ENCODE measurements at places on chromosomes 5 and 9.

DNA sequence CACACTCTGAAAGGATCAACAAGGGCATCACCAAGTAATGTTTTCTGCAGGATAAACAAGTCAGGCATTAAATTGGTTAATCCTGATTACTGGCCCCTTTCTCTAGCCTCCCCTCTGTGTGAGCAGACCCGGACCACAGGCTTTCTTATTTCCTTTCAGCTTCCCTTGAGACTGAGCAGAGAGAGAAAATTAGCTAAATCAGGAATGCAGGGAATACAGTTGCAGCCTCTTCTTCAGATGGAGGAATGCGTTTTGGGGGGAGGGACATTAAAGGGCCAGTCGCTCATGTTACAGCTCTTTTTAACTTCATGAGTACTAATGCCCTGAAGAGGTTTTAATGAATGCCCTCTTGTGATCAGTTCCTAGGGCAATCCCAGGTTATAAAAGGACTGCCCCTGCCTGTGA is 19.8 kb downstream of the PCDHAC2 start:
- no peak for DNase-seq

- no peak for DNase-seq
Observed at GRCh38 chr9:22159586-22159985, 150.5 kb upstream of the CDKN2B start.

- DNase-seq, result no peak
Observed at GRCh38 chr5:21581508-21581907, 1271.6 kb downstream of the CDH12 start.

DNA sequence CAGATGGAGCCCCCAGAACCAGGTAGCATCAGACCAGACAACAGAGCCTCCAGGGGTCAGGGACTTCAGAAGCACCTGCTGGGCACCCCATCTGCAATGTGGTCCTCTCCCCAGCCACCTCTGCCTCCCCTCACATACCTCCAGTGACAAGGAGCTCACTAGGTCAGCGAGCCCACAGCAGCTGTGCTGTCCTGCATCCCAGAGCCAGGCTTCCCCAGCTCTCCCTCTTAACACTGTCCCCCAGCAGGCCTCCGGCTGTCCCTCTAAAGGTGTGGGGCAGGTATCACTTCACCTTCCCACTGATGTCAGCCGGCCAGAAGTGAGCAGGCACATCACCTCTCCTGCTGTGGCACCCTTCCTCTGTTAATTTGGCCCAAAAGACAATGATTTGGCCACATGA is 83.6 kb downstream of the LMX1B start:
- DNase-seq, result no peak

GRCh38 chr5:1171340-1171941 is 30.0 kb upstream of the SLC6A19 start:
- no peak for DNase-seq

- DNase-seq, result no peak
Observed at GRCh38 chr9:38178237-38178636, 109.2 kb upstream of the SHB start.

DNA sequence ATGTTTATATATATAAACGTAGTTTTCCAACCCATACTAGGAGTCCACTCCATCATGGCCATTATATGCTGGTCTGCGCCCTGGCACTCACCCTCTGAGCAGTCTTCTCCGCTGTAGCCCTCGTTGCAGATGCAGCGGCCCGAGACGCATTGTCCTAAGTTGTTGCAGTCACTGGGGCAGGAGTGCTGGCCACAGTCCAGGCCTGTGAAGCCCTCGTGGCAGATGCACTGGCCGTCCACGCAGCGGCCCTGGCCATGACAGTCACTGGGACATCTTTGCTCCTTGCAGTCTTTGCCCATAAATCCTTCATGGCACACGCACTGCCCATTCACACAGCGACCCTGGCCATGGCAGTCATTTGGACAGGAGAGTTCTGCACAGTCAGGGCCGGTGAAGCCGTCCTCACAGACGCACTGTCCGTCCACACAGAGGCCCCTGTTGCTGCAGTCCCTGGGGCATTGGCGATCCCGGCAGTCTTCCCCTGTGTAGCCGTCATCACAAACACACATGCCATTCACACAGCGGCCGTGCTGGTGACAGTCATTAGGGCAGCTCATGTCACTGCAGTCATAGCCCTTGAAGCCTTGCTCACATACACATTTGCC is 32.1 kb downstream of the TNC start:
- DNase-seq, result no peak

- no peak for DNase-seq
Observed at GRCh38 chr5:51811883-51812471, 428.7 kb downstream of the ISL1 start.

GRCh38 chr5:149944666-149945065 is at the start of gene PDE6A:
Gene PDE6A (minus strand): TSS chr5:149944793. CDS start chr5:149944673, 120 bp downstream.
- DNase-seq, result no peak

DNA sequence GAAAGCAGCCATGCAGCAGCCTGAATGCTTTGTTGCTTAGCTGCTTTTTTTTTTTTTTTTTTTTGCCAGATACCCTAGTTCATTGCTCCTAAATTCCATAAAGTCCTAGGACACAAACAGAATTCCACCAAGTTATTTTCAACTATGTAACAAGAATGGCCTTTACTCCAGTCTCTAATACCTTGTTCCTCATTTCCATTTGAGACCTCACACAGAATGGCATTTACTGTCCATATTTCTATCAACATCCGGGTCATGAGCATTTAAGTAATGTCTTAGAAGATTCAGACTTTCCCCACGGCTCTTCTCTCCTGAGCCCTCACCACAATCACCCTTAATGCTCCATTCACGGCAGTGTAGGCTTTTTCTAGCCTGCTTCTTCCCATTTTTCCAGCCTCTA is 31.7 kb upstream of the FBXW11 start:
- no peak for DNase-seq

DNA sequence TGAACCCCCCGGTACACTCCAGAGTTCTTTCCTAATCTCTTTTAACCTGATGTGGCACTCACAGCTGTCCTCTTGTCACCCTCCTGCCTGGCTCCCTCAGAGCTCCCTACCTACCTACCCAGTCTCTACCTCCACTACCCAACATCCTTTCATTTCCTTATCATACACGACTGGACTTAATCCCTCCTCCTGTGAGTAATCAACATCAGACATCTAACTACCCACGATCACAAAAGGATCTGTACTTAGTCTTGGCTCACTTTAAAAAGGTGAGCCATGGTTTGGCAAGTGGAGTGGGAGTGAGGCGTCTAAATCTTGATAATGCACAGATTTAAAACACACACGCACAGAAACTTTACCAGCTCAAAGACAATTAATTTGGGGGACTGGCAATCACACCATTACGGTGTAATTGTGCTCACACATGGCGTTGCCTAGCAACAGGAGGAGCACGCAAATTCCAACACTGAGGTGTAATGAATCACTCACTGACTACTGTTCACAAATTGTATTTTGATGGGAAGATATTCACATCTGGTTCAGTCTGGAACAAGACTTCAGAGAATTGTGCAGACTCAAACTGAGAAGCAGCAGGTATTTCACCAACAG is 235.9 kb downstream of the EPB41L4A start:
- DNase-seq, result no peak

DNA sequence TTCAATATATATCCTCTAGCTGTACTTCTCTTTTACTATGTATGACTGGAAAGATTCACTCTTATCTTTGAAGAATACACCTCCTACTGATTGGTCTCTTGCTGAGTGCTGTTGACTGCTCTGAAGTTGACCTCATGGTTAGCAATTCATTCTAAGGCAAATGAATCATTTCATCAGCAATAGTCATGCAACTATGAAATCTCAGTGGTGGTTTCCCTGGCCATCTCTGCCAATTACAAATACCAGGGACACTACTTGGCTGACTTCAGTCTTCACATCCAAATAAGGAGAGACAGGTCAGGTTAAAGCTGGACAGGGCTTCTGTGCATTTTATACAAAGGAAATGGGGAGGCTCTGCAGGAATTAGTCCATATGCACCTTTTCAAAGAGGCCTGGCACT is 333.5 kb upstream of the ACTBL2 start:
- DNase-seq, result no peak
